Epithelial cell of esophagus (primary cell): ENCODE measurements at places on chromosomes 1 and 21.

- DNase-seq: peak; percentile 19
Observed at GRCh38 chr1:244237445-244237844, 186.4 kb downstream of the ZBTB18 start.

GRCh38 chr1:211335522-211336157, 9.0 kb downstream of the TRAF5 start:
- DNase-seq: no peak

GRCh38 chr1:2927393-2928360, 93.6 kb upstream of the ACTRT2 start:
- DNase-seq: no peak

DNA sequence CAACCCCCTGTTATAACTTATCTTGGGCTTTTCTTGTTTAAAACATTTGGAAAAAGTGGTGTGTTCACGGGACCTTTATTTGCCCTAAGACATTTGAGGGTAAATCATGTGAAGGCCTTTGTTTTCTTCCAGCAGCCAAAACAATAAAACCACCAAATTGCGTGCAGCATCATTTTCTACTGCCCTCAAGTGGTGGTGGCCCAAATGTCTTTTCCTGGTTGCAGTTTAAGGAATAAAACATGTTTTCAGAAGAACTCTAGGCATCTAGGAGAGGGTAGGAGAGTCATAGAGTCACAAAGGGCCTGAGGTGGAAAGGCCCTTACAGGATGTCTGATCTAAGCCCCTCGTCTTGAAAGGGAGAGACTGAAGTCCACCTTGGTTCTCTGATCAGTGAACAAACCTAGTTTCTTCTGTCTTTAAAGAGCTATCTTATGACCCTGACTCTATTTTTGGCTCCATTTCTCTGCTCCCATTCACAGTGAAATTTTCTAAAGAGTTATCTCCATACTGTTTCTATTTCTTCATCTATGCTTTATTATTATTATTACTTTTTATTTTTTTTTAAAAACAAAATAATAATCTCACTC, 16.0 kb upstream of the EPS15 start:
- DNase-seq: peak; percentile 54

- DNase-seq: no peak
Observed at GRCh38 chr1:87089823-87090222, 175.4 kb downstream of the HS2ST1 start.

DNA sequence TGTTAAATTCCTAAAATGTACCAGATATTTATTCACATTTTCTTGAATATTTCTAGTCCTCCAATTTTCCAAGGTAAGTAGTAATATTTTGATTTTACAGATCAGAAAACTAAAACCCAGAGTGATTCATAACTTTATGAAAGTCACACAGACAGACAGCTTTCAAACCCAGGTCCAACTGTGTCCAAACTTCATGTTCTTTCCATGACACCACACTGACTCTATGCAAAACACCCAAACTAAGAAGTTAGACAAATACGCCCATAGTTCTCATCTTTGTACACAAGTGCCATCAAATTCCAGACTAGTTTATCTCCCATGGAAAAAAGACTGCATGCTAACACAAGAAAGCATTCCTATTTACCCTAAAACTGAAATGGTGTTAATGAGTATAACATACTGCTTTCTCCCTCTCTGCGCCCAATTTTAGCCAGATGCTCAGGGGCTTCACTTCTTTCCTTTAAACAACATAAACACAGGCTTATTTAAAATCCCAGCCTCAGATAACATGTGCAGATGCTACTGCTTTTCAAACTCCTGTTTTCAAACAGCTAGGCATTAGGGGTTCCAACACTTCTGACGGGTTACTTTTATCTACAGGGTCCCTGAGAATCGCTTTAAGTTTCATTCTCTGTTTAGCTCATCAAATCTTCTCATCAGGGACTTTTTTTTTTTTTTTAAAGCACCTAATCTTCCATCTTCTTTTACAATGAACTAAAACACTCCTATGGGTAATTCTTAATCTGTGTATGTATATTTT, 44.6 kb downstream of the WASF2 start:
- DNase-seq: no peak

GRCh38 chr1:53663529-53664300, 75.2 kb downstream of the GLIS1 start:
- DNase-seq: no peak

DNA sequence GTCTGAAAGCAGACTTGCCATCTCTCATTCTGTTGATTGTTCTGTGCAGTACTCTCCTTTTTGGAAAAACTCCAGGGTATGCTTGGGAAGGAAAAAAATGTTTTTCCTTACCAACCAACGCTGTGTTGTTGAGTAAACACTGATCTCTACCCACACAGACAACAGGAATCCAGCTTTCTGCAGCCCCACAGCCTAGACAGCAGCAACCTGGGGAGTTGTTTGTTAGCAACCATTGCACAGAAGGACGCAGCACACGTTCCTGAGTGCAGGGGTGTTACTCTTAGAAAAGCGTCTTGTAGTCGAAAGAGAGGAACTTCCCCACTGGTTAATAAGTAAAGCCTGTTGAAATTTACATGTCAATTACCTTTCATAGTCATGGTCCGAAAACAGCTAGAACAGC, 56.6 kb downstream of the SMYD2 start:
- DNase-seq: no peak

DNA sequence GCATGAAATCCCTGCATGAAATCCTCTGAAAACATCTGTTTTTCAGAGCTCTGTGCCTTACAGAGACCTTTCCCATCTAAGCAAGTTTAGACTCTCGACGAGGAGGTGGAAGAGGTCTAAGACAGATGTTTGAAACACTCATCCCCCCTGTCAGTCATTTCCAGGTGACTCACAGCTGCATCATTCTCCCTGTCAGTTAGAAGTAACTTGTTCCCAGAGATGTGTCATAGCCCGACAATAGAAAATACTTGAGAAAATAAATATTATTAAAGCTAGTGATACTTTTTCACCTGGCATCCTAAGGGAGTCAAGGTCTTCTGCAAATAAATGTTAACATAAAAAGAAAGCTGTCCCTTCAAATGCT, 41.6 kb upstream of the SEC16B start:
- DNase-seq: peak; percentile 96

GRCh38 chr1:54570161-54570560, 22.1 kb downstream of the ACOT11 start:
- no peak for DNase-seq

- no peak for DNase-seq
Observed at GRCh38 chr1:184822267-184822666, 67.6 kb upstream of the EDEM3 start.
